ENCODE measurements at places on chromosomes 5 and 9.

DNA sequence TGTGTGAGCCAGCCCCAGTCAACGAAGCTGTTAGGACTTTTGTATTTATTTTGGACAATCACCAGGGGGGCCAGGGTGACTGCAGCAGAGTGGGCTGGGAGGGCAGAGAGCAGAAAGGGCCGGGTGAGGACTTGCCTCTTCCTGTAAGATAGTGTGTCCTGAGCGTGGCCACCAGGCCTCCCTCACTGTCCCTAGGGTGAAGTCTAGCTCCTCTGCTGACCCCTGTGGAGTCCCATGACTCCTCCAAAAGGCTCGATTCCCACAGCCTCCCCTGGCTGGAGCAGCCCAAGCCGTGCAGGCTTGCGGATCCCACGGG lies 147.8 kb downstream of the RXRA start:
- no peak for DNase-seq

DNA sequence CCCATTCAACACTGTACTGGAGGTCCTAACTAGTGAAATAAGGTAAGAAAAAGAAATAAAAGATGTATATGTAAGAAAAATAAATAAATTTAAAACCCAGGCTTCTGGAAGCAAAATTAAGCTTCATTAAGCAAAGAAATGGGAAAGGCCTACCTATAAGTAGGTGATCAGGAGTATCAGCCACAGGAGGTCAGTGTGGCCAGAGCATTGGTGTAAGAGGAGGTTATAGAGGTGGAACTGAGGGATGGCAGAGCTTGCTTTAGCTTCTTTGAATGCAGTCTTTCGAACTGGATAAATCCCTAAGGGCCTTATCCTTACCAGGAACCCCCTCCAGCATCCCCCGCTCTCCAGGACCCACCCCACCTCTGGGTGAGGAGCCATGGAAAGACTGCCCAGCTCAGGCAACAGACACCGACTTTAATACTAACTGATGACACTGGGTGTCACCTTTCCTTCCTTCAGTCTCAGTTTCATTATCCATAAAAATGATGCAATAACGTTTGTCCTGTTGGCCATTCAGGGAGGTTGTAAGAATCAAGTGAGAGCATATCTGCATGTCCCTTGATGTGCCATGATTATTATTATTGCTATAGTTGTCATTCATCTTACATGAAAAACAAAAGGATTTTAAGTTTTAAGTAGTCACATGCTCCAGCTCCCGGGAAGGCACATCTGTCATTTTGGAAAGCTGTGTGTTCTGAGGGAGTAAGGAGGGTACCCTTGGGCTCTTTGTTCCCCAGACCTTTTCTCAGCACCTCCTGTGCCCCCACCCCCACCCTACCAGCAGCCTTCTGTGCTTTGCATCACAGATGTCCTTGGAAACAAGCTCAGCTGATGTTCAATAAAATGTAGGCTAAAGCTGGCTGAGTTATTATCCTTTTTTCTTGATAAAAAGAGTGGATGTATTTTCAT lies 50.8 kb upstream of the CTNNA1 start:
- no peak for DNase-seq

DNA sequence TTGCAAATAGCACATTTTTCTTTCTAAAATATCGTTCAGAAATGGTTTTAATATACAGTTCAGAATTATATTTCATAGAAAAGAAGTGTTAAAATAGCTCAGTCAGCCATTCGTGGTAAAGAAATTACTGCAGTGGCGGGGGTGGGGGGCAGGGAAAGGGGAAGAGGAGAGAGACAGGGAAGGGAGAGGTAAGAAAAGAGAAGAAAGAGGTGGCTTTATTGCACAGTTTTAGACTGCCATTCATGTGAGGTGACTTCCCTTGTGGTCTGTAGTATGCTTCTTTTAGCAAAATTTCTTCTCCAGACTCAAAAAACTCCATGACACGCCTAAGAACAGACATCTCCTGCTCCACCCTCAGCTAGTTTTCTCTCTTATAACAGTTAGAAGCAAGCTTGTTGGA lies 259.6 kb downstream of the TRPM3 start:
- DNase-seq, result no peak

DNA sequence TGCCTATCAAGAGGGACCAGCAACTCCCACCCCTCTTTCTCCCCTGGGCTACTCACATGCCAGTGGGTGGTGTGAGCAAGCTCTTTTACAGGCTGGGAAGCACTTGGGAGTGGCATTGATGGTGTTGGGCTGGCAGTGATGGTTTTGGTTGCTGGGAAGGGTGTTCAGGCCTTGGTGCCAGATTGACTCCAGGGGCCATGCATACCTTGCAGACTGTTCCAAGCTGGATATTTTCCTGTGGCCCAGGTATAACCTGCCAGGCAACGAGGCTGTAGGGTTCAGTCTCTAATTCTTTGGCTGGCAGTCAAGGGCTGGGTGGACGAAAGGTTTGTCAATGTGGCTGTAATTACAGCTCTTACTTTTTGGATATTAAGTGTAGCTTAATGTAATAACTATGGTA lies 177.3 kb downstream of the MACROH2A1 start:
- no peak for DNase-seq

GRCh38 chr5:40001796-40002195 lies 577.0 kb upstream of the DAB2 start:
- DNase-seq, result no peak

- DNase-seq, result no peak
These were observed 274.7 kb downstream of the CETN3 start for GRCh38 chr5:90134892-90135291.

GRCh38 chr5:61332851-61333320 lies 828 bp downstream of the ZSWIM6 start:
- DNase-seq, result no peak

GRCh38 chr9:114266969-114267368 lies 55.9 kb upstream of the ORM1 start:
- no peak for DNase-seq

DNA sequence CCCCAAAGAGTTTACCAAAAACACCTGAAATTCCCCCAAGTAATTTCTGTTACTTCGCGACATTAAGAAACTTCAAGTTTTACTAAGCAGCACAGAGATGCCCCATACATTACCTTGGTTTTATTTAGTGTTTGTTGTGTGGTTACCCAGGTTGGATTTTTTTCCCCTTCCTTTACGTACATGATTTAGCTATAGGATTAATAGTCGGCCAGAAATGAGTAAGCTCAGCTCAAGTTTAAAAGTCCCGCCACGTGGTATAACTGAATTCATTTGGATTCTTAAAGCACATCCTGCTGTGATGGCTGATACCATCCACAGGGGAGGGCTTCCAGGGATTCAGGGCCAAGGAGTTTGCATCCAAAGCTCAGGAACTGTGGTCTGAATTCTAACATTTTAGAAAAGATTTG lies 75.9 kb downstream of the DAP start:
- DNase-seq, result no peak

DNA sequence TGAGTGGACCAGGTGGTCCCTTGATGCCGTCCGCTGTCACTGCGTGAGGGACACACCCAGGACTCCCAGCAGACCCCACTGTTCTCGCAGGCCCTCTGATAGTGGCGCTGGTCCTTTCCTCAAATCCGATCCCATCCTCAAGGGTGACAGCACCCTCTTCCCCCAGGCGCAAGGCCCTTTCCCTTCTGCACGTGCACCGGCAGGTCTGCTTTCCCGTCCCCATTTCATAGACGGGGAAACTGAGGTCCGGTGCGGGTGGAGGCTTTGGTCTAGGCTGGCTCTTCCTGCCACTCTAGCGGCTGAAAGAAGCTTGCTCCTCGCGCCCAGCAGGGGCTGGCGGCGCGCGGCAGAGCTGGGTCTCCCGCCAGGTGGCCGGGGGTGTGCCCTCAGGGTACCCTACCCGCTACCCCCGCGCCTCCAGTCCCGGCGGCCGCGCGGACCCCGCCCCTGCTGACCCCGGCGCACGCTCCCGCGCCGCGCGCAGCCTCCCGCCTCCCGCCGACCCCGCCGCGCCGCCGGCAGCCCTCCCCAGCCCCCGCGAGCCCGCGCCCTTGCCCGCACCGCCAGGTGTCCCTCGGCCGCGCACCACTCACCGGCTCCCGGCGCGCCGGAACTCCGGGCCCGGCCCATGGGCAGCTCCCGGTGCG lies 453 bp downstream of the RASGEF1C start:
- peak; percentile 3 for DNase-seq

DNA sequence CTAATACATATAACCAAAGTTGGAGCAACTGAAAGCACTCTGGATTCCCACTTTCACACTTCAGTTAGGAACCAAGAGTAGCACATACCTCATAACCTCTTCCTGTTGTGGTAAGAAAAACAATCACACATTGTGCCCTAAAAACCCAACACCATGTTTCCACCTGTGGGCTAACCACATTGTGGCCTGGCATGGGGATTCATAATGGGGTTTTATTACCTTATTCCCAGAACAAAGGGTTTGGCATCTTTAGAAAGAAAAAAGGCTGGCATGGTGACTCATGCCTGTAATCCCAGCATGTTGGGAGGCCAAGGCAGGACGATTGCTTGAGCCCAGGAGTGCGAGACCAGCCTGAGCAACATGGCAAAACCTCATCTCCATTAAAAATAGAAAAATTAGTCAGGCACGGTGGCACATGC lies 60.6 kb downstream of the HSD17B3 start:
- DNase-seq, result no peak

DNA sequence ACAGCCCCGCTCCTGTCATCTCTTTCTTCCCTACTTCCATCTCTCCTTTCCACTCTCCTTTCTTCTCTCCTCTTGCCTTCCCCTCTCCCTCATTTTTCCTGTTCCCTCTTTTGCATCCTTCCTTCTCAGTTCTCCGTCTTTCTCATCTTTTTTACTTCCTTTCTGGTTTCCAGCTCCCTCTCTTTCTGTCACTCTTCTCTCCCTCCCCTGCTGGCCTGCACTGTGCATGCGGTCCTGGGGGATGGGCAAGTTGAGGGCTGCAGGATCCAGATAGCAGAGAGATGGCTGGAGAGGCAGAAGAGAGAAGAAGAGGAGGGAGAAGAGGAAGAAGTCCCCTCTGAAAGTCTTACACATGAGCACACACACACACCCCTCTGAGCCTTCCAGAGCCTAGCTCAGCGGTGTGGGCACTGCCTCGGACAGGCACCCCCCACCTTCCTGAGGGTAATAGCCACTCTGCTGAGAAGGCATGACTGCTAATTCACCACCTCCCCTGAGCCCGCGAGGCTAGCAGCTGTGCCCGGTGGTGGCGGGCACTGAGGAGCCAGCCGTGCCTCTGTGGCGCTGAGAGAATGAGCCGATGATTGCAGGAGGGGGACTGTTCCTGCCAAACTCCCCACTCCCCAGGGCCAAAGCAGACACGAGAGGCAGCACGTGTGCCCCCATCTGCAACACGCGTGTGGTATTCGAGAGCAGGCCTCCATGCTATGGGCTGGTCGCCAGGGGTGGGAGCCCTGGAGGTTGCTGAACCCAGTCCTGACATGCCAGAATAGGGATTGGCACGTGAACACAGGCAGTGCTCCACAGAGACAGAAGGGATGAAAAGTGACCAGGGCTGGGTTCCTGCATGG lies 3.7 kb upstream of the CAMK2A start:
- DNase-seq, result no peak

GRCh38 chr9:28821240-28821639 lies 1248.0 kb upstream of the C9orf72 start:
- DNase-seq, result no peak

DNA sequence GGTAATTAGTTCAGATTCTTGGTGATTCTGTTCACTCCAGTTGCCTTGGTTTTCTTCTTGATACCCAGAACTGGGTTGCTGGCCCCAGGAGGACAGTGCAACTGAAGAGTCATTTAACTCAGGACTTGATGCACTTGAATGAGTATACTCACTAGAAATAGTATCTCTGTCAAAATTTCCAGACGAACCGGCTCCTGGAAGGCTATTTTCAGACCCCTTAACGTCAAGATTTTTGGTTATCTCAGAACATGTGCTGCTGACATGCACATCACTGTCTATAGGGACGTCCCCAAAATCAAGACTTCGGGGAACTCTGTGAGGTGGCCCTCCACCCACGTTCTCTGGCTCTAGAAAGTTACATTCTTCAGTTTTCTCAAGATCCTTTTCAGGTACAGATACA lies 56.7 kb upstream of the PCA3 start:
- no peak for DNase-seq

GRCh38 chr9:134502809-134503211 lies 138.8 kb upstream of the COL5A1 start:
- no peak for DNase-seq

DNA sequence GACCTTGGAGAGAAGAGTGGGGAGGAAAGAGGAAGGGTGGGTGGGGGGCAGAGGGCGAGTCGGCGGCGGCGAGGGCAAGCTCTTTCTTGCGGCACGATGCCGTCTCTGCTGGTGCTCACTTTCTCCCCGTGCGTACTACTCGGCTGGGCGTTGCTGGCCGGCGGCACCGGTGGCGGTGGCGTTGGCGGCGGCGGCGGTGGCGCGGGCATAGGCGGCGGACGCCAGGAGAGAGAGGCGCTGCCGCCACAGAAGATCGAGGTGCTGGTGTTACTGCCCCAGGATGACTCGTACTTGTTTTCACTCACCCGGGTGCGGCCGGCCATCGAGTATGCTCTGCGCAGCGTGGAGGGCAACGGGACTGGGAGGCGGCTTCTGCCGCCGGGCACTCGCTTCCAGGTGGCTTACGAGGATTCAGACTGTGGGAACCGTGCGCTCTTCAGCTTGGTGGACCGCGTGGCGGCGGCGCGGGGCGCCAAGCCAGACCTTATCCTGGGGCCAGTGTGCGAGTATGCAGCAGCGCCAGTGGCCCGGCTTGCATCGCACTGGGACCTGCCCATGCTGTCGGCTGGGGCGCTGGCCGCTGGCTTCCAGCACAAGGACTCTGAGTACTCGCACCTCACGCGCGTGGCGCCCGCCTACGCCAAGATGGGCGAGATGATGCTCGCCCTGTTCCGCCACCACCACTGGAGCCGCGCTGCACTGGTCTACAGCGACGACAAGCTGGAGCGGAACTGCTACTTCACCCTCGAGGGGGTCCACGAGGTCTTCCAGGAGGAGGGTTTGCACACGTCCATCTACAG lies 760 bp downstream of the NPR3 start:
- no peak for DNase-seq

DNA sequence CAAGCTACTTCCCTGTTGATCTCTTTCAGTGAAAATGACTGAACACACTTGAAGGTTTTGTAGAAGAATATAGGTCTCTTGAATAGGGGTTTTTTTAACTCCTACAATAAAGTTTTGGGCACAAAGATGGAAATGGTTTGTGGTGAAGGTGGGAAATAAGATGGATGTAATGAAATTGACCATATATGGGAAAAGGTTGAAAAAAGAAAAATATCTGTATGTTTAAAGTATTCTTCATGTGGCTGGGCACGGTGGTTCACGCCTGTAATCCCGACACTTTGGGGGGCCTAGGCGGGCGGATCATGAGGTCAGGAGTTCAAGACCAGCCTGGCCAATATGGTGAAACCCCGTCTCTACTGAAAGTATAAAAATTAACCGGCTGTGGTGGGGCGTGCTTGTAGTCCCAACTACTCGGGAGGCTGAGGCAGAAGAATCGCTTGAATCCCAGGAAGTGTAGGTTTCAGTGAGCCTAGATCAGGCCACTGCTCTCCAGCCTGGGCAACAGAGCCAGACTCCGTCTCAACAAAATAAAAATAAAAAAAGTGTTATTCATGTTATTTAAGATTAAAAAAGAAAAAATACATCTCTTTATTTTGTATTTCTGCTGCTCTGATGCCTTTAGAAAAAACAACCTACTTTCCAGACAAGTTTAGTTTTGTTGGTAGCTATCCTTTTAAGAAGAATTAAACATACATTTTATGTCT lies 2.2 kb downstream of the RBM27 start:
- DNase-seq, result no peak
